Activated CD8-positive, alpha-beta memory T cell treated with anti-CD3 and anti-CD28 coated beads, Interleukin-2, amount 50 U/mL, for 48 hours (primary cell): ENCODE measurements at places on chromosomes 16 and 17.

- peak; percentile 73 for DNase-seq
These were observed 1.6 kb downstream of the MRM1 start for GRCh38 chr17:36602924-36603384.

GRCh38 chr17:77287432-77288068 lies 146.8 kb downstream of the SEC14L1 start:
- no peak for DNase-seq

DNA sequence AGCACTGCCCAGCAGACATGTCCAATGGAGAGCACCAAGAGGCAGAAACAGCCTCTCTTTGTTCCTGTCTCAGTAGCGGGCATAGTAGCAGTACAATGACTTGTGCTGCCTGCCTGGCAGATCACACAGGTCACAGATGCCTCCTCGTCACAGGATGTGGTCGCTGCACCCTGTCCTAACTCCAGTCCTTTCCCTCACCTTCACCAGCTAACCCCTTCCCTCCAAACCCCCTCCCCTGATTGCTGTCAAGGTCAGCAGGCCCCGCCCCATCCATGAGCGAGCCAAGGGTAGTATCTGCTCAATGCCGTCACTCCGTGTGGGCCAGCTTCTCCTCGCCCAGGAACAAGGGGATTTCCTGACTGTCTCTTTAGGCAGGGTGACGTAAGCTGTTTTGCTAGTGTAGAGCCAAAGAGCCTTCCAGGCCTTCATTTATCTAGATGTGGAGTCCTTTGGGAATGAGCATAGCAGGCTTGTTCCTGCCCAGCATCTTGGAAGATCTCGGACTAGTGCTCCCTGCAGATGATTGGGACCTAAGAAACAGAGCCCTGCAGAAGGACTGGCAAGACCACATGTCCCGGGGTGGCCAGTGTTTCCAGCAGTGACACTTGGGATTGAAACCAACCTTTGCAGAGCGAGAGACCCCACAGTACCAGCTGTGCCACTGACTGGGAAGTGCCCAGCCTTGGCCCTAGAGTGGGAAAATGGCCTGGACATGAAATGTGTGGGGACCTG lies 75.9 kb upstream of the TNRC6C start:
- peak; percentile 83 for DNase-seq

DNA sequence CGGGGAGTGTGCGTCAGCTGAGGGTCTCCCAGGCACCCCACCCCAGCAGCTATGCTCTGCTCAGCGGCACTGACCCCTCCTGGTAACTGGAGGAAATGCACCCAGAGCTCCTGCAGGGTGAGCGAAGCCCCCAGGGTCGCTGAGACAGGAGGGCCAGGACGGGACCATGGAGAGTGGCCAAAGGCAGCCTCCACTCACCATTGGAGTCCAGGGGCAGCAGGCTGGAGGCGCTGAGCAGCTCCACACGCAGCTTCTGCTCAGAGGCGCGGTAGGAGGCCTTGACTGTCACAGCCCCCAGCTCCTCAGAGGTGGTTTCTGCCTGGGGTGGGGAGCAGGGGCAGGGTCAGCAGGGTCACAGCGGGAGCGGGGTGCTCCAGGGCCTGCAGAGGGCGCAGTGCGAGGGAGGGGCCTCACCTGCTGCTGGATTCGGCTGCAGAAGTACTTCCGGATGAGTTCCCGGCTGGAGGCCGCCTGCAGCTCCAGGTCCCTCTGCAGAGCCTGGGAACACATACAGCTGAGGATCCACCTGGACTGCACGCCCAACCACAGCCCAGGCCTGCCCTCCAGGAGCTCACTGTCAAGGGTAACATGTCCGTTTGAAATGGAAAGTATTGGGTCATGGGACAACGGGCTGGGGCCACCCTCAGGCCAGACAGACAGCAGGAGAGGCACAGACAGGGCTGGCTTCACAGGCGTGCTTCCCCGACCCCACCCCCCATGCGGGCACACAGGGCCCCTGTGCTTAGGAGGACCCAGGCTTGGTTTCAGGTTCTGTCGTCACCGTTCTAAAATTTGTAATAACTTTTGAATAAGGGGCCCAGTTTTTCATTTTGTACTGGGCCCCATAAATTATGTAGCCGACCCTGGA lies 13.8 kb downstream of the UNC13D start:
- DNase-seq = peak; percentile 74

GRCh38 chr16:66432429-66432828 lies 5.3 kb downstream of the BEAN1 start:
- no peak for DNase-seq

- DNase-seq = no peak
These were observed 22.3 kb downstream of the CDR2 start for GRCh38 chr16:22352140-22352539.

- DNase-seq = peak; percentile 81
These were observed at the start of gene COPZ2 for GRCh38 chr17:48037036-48037837. Gene COPZ2, minus strand, starts transcription at chr17:48037797. Its CDS starts 20 bp downstream, at chr17:48037777.

GRCh38 chr17:40348562-40349476 lies 15.7 kb downstream of the GJD3 start:
- no peak for DNase-seq

GRCh38 chr16:54239456-54239855 lies 47.1 kb downstream of the IRX3 start:
- DNase-seq = no peak
